ENCODE measurements at places on chromosomes 1 and 21.
A peak's percentile ranks its signal among the peaks of the same experiment; 100 is the strongest.

GRCh38 chr1:162629077-162629627 lies 3.1 kb upstream of the DDR2 start:
- no peak for DNase-seq

GRCh38 chr1:198937231-198938031 lies 298.6 kb downstream of the PTPRC start:
- DNase-seq = peak; percentile 94

DNA sequence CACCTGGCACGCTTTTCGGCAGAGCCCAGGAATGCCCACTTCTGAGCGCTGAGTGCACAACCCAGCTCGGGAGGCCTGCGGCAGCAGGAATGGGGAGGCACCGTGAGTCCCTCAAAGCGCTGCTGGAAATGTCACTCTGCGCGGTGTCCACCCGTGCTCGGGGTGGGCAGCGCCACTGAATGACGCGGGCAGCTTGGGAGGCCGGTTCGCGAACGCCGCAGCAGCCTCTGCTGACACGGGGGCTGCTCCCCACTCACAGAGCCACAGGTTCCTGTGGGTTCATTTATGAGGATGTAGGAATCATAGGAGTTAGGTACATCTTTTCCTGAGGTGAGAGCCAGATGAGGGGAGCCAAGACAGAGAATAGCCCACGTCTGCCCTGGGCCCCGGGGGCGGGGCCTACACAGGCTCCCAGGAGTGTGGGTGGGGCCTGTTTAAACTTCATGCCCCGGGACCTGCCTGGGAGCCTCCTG lies 146.7 kb upstream of the COL6A1 start:
- no peak for DNase-seq

DNA sequence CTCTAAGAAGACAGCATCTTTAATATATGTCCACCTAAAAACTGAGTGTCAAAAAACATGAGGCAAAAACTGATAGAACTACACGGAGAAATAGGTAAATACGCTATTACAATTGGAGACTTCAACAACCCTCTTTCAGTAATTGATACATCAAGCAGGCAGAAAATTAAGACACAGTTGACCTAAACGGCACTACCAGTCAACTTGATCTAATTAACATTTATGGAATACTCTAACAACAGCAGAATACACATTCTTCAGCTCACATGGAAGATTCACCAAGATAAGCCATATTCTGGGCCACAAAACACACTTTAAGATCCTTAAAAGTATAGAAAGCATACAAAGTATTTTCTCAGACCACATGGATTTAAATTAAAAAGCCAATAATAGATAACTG lies 137.6 kb downstream of the CLIC6 start:
- no peak for DNase-seq

- DNase-seq = no peak
Observed at GRCh38 chr1:75079538-75080290, 54.5 kb upstream of the LHX8 start.

DNA sequence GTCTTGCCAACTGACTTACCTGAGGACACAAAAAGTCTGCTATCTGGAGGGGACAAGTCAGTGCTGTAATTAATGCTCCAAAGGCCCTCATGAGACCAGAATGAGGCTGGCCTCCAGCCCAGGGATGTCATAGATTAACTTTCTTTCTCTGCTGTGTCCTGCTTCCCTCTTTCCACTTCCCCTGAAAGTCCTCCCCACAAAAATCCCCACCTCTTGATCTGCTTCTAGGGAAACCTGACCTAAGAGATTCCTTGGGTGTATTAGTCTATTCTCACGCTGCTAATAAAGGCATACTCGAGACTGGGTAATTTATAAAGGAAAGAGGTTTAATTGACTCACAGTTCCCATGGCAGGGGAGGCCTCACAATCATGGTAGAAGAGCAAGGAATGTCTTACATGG lies 39.2 kb downstream of the RUNX3 start:
- DNase-seq = no peak

GRCh38 chr1:62794053-62794452 lies 10.1 kb downstream of the ATG4C start:
- DNase-seq = no peak

DNA sequence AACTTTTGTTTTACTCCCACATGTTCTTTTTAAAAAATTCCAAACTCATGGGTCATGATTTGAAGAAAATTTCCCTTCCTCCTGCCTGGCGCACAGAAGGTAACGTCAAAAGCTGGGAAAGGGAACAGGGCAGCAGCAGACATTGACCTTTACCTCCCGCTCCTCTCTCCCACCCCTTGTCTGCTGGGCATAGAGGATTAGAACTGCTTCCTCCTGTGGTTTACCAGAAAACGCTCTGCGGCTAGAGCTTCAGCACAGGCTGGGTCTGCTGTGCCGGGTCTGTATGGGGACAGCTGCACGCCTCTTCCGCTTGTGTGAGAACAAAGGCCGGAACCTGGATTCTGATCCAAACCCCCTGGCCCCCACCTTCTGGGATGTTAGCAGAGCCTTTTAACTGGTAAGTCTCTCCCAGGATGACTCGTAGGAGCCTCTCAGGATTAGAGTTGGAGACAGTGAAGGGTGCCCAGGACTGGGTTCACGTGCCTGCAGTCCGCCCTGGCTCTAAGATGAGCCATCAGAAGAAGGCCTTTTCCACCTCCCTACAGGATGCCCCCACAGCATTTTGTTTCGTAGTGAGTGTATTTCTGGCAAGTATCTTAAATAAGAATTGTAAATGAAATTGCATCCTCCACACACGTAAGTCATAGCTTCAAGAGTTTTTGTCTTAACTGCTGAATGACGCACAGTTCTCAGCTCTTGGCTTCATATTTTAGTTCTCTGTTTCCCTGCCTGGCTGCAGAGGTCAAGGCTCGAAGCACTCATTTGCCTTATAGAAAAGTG lies 5.2 kb downstream of the H6PD start:
- no peak for DNase-seq

DNA sequence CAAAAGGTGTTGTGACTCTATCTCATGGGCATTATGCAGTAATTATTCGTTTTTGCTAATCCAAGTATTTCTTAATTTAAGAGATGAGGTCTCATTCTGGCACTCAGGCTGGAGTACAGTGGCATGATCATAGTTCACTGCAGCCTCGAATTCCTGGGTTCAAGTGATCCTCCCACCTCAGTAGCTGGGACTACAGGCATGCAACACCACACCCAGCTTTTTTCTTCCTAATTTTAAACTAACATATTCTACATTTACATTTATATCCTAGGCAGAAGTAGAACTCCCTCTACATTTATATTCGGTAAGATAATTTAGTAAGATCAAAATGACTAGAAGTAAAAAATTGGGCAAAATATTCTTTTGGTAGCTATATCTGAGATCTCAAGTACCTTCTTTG lies 50.5 kb upstream of the RBM34 start:
- no peak for DNase-seq

- DNase-seq = peak; percentile 25
Observed at GRCh38 chr1:91613595-91613994, 112.9 kb downstream of the CDC7 start.

DNA sequence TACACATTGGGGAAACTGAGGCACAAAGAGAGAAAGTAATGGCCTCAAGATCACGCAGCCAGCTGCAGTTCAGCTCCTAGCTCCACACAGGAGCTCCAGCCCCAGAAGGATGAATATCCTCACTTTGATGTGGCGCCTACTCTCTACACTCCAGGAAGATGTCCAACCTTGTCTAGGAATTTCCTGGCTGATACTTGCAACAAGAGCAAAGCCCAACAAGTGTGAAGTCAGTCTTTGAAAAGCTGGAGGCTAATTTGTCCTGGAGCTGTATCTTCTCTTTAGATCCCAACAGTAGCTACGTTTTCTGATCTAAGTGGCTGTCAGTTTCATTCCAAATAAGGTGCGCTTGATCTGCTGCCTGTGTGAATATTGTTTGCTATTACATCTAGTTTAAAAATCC lies 344.9 kb downstream of the PTPRU start:
- DNase-seq = no peak

DNA sequence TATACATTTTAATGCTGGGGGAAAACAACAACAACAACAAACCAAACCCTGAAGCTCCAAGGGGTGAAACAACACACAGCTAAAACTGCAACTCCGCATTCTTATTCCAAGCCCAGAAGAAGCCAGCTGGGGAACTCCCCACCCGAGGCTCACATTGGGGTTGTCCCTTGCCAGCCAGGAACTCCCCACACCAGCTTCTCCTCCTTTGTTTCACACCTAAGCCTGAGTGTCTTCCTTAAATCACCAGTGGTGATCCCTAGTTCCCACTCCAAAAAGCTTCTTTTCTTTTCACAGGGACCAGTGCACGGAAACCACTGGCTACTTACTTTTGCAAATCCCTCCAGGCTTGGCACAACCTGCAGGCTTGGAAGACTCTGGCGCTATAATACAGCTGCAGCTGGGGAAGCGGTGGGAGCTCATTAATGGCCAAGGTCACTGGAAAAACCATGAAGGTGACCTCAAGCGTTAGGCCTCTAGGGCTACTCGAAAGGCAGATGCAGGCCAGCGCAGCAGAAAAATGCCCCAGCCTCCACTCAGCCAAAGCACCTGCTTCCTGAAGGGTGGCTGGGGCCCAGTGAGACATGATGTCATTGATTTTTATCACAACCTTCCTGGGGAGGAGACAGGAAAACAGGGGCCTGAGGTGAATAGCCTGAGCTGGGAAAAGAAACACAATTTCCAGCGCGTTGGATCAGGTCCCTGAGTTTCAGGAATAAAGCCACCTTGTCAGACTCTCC lies 40.1 kb downstream of the TLR5 start:
- no peak for DNase-seq

GRCh38 chr1:26826261-26827105 lies at the start of gene ZDHHC18:
TSS of gene ZDHHC18 (plus strand) at chr1:26826688. CDS start at chr1:26826805, 117 bp downstream.
- DNase-seq = peak; percentile 93

DNA sequence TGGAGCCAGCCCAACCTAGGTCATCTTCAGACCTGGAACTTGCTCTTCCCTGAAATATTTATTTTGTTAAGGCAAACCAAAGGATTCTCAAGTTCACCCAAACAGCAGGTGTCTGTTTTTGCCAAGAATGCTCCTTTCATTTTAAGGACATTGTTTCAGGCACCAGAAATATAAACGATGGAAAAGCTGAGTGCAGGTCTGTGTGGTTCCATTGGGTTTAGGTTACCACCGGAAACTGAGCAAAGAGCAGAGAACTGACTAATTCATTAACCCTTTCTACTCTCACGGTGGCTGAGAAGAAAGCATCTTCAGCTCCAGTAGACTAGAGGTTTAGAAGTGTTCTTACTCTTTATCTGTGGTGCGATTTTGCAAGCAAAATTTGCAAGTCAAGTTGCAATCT lies 38.0 kb upstream of the ZC3H11B start:
- no peak for DNase-seq

DNA sequence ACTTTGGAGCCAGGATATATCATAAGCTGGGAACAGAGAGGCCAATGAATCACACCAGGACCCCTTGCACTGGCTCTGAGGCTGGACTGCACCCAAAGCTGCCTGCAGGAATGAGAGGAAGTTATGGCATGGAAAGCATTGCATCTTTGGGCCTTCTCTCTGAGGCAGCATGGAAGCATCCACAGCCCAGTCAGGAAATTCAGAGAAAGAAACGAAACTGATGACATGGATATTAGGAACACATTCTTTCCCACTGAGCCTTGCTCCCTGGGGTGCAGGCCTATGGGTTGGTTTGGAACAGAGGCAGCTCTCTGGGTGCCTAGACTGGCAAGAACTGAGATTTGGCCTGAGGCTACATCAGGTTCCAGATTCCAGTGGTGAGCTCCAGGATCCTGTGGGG lies 98.6 kb downstream of the NGF start:
- peak; percentile 86 for DNase-seq

DNA sequence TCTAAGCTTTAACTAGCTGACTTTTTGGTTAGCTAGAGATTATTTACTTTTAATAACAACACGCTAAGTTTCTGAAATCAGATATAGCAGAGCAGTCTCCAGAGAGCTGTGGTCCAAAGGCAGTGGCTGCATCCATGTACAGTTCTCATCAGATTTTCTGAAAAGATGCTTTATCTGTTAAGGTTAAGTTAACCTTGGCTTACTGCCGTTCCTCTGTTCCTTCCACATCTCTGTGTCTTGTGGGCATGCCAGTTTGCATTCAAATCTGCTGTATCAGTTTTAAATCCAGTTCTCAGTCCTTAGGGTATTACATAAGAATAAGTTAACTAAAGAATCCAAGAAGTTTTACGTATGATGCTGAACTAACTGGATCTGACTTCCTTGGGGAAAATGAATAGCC lies 46.8 kb downstream of the SPATA46 start:
- DNase-seq = no peak

- peak; percentile 22 for DNase-seq
Observed at GRCh38 chr1:78839704-78840277, 166.7 kb downstream of the ADGRL4 start.

DNA sequence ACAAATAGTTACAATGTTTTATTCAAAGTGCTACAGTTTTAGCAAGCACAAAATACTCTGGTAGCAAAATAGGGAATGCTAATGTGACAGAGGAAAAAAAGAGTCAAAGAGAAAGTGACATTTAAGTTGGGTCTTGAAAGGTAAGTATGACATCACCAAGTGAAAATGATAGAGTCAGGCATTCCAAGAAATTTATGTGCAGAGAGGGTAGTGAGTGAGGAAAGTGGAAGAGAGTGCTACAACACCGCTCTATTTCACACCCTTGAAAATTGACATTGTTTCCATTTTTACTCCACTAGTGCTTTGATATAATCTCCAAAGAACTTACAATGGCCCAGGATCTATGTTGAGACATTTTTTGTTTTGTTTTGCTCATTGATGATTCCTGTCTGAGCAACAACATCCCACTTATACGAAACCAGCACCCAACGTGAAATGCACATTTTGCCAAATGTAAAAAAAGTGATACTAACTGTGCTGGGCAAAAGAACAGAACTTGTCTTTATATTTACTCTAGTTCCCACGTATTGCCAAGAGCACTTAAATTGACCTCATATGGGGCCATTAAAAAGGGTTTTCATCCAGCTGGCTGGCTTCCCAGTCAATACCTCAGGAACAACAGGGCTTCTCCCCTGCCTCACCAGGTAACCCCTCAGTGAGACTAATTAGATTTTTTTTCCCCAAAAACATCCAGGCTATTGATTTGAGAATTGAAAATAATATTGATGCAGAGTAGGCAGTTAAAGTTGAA lies 206.3 kb upstream of the NR5A2 start:
- DNase-seq = no peak

DNA sequence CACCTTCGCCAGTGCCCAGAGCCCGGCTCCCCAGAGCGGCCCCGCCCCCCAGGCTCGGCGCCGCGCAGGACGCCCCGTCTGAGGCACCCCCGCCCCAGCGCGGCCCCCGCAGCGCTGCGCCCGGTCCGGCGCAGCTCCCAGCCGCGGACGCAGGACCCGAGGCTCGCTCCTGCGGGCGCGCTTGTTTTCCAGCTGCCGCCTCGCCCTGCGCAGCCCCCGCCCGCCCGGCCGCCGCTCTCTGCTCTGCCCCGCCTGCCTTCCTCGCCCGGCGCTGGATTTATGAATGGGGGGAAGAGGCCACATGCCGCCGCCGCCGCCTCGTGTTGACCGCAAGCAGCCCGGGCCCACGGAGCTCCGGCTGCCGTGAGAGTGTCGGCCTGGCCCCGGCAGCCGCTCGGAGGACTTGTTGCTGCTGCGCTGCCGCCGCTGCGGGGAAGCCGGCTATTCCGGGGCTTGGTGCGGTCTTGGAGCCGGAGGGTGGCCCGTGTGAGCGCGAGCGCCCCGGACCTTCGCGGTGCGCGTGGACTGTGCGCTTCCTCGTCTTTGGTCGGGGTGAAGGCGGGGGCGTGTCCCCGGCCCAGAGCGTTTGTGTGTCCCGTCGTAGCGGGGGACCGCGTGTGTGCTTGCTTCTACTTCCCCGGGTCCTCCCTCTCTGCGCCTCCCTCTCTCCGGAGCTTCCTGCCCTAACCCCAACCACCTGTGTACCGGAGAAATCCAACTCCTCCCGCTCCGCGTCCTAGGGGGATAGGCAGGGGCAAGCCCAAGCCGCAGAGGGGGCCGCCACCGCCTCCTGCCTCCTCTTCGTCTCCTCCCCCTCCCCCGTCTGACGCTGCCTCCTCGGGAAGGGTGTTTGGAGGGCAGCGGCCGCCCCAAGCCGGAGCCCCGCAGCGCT lies 736 bp downstream of the KCNC4 start:
- DNase-seq = peak; percentile 32
